Glutamatergic neuron (in vitro differentiated cells): ENCODE measurements at places on chromosomes 16 and 17. TPM values are rescaled to one million over a fixed set of nuclear protein-coding genes. Genes with fewer than 3 reads are reported as not detected.
A peak's percentile ranks its signal among the peaks of the same experiment; 100 is the strongest.

DNA sequence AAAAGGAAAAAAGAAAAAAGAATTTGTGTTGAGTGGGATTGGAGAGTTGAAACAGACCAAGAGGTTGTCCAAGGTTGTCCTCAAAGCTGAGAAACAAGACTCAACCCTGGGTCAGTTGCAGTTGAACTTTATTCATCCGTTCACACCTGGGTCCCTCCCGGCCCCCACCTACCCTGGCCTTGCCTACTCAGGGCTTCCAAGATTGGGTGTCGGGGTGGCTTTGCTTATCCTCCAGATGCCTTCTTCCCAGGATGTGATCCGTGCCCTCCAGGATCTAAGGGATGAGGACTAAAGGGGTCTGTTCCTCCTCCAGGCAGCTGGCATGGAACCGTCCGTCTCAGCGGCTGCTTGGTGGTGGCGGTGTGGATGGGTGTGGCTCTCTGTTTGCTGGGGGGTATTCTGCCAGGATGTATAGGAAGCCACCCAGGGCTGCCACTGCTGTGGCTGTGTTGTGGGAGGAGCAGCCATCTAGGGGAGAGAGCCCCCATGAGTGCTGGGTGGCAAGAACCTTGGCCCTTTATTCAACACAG is 10.3 kb upstream of the NAGPA start:
- DNase-seq = no peak

GRCh38 chr16:23969468-23970297 is 133.9 kb downstream of the PRKCB start:
- no peak for DNase-seq

GRCh38 chr16:47995354-47995753 is 160.4 kb downstream of the ABCC12 start:
- no peak for DNase-seq

- no peak for DNase-seq
Observed at GRCh38 chr17:79890706-79891105, 51.5 kb upstream of the CBX4 start.

DNA sequence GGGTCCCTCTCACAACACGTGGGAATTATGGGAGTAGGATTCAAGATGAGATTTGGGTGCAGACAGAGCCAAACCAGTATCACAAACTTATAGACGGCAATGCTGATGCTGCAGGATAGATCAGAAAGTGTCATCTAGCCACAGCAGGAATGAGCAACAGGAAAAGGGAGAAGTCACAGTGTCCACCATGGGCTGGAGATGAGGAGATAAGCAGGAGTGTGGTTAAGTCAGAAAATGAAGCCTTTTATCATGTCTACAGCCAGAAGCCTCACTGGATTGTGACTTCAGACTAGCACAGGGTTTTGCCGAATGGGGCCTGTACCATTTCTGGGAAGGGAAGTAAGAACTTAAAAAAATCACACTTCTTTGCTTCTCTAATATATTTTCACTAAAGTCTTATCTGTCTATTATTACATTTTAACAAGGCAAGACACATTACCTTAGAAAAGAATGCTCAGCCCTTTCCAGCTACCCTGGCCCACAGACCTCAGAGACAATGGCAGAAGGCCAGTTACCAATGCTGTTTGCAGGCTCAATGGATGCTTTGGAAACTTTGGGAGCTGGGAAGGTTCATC is 490.2 kb upstream of the SALL1 start:
- no peak for DNase-seq

DNA sequence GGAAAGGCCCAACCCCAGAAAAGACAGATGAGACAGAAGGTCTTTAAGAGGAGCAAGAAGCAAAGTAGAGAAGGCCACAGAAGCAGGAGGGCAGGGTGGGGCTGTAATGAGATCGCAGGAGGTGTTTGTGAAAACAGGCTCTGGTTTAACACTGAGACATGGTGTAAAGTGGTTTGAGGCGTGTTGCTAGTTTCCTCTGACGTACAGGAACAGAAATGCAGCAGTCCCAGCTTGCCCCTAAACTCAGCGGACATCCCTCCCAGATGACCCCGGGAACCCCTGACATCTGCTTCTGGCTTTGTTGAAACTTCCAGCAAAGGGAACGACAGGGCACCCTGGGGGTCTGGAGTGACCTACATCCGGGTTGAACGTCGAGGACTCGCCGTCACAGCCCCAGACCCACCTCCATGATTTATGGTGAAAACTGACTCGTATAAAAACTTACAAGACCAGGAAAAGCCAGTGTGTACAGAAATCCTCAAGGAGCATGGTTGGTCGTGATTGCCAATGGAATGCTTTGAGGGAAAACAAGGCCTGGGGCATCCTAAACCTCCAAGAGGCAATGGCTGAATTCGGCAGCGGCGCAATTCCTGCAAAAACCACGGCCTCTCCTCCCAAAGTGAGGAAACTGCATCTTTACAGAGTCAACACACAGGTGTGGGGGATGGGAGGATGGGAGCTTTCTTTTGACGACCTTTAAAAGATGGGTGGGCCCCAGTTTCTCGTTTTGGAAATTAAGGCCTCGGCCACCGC is 25.8 kb downstream of the LITAF start:
- no peak for DNase-seq

DNA sequence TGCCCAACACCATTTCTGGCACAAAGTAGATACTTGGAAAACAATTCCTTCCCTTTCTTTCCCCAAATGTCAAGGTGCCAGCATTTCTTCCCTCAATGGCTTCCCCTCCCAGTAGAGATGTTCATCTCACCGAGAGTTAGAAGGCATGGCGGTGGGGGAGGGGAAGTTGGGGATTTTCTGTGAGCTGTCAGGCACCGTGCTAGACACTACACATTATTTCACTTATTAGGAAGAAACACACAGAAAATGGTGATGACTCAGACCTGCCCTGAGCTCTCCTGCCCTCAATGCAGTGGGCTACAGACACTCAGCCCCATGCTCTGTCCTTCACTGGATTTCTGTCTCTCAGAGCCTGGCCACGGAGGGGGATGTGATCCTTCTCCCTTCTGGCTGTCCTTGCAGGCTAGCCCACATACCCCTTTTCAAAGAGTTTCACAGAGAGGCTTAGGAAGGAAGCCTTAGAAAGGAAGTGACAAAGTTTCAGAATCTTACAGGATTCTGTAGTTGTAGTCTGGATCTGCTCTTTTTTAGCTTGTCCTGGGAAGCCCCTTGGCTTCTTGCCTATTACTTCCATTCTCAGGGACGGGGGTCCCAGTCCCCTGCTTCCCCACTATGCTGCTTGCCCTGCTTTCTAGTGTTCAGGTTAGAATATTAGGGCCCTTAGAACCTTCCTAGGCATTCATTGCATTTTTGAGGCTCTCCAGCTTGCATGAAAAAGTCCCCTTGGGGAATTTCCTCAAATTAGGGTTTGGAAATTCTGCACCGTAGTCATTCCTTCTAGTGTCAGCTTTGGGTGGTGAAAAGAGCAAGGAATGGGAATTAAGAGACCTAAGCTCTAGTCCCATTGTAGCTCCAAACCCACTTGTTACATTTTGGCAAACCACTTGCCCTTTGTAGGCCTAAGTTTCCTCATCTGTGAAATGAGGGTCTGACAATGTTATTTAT is 12.2 kb upstream of the CCL5 start:
- no peak for DNase-seq

- no peak for DNase-seq
Observed at GRCh38 chr17:82737967-82738877, 2.8 kb downstream of the FN3K start.

GRCh38 chr17:45060382-45060796 is 728 bp upstream of the NMT1 start:
- no peak for DNase-seq

- DNase-seq = no peak
Observed at GRCh38 chr16:64540434-64540833, 581.4 kb downstream of the CDH11 start.

- no peak for DNase-seq
Observed at GRCh38 chr17:81916234-81917001, 1.6 kb downstream of the SIRT7 start.

GRCh38 chr16:88988980-88989811 is 12.2 kb upstream of the CBFA2T3 start:
- DNase-seq = peak; percentile 62

The GINS3 gene
- total RNA-seq = 5.9 TPM

DNA sequence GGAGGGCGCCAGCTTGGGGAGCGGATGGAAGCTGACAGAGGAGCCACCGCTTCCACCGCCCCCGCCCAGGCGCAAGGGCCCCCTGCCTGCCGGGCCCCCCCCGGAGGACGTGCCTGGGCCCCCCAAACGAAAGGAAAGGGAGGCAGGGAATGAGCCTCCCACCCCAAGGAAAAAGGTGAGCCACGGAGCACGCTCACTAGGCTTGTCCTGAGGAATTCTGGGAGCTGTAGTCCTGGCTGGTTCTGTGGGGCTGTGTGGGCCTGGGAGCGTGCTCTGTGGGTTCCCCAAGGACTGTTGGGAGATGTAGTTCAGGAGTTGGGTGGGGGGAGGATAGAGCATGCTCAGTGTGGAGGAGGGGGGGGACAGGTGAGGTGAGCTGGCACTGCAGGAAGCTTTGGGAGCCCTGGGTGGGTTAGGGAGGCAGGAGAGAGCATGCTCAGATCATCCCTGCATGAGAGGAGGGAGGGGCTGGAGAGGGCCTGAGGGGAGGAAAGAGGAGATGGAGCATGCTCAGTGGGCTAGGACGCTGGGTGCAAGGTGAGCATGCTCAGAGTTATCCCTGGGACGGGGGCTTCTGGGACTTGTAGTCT is 4.5 kb downstream of the FBXL19 start:
- peak; percentile 70 for DNase-seq

DNA sequence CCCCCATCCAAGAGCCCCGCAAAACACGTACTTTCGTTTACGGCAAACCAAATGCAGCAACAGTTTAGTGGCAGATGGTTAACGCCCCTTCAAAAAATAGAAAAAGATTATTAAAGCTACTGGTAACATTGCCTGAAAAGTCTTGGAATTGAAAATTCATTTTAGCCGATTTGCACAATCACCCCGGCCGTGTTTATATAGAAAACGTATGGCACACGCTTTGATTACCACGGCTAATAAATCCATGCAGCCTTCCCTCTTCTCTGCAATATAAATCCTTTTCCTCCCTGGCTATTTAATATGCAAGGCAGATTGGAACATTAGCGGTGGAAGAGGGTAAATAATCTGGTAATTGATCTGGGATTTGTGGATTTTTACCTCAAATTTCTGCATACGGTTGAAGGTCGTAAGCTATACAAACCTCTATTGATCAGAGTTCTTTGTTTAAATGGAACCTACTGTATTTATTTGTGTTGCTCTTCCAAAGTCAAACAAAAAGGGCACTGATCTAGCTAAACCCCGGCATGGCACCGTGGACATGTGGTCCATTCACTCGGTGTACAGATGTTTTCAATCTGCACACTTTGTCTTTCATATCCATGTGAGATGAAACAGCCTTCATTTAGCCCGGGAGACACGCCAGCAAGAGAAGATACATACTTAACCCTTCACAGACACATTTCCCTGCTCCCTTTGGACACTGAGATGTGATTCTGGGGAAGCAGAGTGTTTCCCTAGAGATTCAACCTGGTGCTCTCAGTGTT is 238.1 kb upstream of the MAF start:
- no peak for DNase-seq

GRCh38 chr17:74512624-74513091 is 18.6 kb downstream of the CD300LB start:
- DNase-seq = no peak

The MLKL gene
- total RNA-seq = not detected

GRCh38 chr16:3490911-3491629 is 4.2 kb downstream of the C16orf90 start:
- DNase-seq = peak; percentile 62

The PRAC1 gene
- total RNA-seq = not detected

DNA sequence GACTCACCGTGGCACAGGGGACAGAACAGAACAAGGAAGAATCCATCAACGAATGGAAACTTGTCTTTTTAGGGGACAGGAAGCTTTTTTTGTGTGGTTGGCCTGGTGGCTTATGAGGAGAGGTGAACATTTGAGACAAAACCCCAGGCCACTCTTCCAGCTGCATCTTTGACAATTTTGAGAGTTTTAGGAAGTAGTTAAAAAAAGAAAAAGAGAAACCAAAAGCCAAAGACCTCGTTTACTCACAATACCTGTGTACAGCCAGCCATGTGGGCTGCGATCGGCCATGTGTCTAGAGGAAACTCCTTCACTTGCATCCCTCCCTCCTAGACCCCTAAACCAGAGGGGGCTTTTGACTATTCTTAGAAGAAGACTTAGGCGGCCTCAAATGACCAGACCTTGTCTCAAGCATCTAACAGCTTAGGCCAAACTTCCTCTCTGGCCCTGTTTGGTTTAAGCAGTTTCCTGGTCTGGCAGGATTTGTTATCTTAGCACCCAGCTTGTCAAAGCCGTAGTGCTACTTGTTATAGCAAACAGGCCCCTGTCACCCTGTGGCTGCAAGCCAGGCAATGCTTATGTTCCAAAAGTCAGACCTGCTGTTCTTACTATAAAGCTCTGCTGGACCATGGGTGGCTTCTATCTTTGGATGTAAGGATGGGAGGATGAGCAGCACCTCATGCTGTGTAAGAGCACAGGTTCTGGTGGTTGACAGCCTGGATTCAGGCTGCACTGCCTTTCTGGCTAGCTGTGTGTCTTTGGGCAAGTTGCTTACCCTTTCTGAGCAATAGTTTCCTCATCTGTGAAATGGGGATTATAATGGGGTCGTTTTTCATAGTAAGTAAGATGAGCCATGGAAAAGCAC is 17.7 kb downstream of the KSR1 start:
- DNase-seq = no peak

GRCh38 chr16:14302399-14303181 is 231.5 kb downstream of the MRTFB start:
- DNase-seq = peak; percentile 70

The SLC5A2 gene
- not detected for total RNA-seq

The FOXC2 gene
- total RNA-seq = not detected

The SSTR5 gene
- 1.3 TPM for total RNA-seq

The MYH10 gene
- 218 TPM for total RNA-seq

The CCDC182 gene
- not detected for total RNA-seq

The NPIPB5 gene
- total RNA-seq = 278 TPM

- DNase-seq = no peak
Observed at GRCh38 chr16:4687416-4687815, 5.9 kb upstream of the NUDT16L1 start.

DNA sequence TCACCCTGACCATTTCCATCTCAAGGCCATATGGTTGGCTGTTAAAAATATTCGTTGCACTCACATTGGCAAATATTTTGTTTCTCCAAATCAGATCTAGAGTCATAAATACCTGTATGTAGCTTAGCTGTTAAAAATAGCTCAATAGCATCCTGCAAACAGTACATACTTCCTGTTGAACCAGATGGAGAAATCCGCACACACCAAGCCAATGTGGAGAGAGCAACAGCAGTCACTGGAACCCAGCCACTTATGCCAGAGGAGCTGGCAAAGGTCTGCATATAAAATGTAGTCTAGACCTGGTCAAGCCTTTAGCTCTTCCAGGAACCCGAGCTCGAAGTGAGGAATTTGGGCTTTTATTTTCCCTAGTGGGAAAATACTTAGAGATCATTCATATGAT is 146.4 kb upstream of the KCNJ16 start:
- DNase-seq = no peak

DNA sequence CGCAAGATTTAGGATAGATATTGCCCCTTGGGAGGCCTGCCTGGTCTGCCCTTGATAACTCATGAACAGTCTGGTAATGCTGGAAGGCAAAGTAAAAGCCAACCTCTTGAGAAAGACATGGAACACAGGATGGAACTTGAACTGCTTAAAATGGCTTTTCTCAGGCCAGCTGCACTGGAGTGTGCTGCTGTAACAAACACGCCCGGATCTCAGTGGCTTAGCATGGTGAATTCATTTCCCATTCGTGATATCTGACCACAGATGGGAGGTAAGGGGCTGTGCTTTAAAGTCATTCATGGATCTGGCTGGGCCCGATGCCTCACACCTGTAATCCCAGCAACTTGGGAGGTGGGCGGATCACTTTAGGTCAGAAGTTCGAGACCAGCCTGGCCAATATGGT is 113.2 kb downstream of the WWOX start:
- DNase-seq = no peak
